ENCODE measurements at places on chromosomes 5 and 9.

DNA sequence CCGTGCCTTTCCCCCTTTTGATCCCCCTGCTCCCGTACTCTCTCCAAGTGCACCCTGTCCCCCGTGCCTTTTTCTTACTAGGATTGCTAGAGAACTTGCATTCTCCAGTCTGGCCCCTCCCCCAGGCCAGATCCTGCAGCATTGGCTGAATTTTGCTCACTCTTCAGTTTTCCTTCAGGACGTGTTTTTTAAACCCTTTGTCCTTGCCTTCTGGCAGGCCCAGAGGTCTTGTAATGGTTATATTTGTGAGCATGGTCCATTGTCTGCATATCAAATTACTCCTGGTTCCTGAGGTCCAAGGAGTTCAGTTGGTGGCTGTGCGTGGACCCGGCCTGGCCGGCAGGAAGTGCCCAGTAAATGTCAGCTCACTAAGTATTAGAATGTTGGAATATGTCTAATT, 606 bp downstream of the TBC1D13 start:
- DNase-seq: no peak

DNA sequence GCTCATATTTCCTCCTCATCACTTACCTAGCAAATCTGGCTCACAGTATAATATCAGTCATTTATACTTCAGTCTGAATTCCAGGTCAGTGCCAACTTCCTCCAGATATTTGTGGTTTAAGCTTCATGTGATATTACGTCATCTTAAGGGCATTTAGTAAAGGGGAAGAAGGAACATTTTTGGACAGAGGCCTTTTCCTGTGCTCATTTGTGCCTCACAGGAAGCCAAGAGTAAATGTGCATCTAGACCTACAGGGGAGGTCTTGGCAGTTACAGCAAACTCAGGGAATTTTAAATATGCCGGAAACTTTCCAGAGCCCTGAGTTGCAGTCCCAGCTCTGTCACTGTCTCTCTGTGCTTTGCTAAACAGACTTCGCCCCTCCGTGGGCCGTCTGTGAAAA, 12.3 kb upstream of the KCNIP1 start:
- DNase-seq: no peak

- no peak for DNase-seq
These were observed 67.5 kb upstream of the PLPP6 start for GRCh38 chr9:4594545-4594944.

DNA sequence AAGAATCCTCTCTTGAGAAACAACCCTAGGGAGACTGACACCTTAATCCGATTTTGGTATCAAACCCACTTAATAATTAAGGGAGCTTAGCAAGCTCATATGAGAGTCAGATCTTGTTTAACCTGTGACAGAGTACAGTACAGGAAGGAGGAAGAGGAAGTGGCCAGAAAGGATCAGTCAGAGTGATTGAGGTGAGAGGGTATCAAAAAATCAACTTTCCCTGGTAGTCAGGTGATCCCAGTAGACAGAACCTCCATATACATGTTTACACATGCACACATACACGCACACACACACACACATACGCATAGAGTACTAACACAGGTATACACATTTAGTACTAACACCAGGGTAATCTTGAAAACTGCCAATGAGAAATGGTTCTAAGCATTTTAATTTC, 56.8 kb downstream of the GLIS3 start:
- DNase-seq: no peak

DNA sequence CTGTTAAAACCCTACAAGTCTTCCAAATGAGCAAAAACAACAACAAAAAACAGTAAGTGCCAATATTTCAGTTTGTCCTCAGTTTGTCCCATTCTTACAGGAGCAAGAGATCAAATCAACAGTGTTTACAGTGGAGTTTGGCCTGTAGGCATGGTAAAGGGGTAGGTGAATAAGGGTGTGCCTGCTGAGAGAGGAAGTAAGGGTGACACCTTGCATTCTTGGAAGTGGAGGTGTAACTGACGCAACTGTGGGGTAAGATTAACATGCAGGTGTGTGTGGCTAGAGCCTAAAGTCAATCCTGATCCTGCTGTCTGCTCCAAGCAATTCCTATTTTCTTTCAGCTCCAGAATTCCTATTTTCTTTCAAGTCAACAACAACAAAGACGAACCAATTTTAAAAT, 43.4 kb downstream of the PFDN1 start:
- no peak for DNase-seq

DNA sequence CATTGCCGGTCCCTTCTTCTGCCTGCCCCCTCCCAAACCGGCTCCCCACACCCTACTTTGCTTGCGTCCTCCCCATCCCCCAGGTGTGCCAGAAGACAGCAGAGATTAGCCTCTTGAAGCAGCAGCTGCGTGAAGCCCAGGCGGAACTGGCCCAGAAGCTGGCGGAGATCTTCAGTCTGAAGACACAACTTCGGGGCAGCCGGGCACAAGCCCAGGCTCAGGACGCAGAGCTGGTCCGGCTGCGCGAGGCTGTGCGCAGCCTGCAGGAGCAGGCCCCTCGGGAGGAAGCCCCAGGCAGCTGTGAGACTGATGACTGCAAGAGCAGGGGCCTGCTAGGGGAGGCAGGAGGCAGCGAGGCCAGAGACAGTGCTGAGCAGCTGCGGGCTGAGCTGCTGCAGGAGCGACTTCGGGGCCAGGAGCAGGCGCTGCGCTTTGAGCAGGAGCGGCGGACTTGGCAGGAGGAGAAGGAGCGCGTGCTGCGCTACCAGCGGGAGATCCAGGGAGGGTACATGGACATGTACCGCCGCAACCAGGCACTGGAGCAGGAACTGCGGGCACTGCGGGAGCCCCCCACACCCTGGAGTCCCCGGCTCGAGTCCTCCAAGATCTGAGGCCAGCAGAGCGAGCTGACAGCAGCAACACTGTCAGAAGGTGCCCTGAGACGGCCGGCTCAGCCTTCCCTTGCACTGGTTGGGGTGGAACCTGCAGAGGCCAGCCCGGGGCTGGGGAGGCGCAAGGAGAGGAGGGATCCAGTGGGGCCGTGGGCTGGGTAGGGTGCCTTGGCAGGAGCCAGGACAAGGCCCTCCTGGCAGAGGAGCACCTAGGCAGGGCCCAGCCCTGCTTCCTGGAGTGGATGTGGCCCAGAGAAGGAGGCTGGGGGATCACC, 8.3 kb downstream of the N4BP3 start:
- no peak for DNase-seq

GRCh38 chr9:16885931-16886330, 15.5 kb upstream of the BNC2 start:
- no peak for DNase-seq

Measured in central memory CD8-positive, alpha-beta T cell (primary cell).